ENCODE measurements at places on chromosomes 7 and 10.

DNA sequence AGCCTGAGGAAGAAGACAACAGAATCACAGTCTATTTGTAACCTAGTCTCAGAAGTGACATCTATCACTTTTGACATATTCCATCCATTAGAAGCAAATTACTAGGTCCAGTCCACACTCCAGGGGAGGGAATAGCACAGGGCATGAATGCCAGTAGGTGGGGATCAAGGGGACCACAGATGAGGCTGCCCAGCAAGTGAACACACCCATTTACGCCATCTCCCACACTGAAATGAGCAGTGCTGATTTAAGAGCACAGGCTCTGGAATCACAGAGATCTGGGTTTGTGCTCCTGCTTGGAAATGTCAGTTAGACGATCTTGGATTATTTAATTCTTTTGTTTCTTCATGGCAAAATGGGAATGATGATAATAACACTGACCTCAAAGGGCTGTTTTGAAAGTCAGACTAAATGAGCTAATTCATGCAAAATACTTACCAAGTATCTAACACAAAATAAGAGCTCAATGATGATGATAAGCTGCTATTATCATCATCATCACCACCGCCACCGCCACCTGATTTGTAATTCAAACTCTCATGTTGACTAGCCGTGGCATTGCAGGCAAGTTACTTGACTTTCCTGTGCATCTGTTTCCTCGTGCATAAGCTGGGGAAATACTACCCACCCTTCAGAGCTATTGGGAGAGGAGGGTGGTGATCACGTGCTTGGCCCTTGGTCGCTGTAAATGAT is 138.9 kb upstream of the KLF14 start:
- no peak for DNase-seq

DNA sequence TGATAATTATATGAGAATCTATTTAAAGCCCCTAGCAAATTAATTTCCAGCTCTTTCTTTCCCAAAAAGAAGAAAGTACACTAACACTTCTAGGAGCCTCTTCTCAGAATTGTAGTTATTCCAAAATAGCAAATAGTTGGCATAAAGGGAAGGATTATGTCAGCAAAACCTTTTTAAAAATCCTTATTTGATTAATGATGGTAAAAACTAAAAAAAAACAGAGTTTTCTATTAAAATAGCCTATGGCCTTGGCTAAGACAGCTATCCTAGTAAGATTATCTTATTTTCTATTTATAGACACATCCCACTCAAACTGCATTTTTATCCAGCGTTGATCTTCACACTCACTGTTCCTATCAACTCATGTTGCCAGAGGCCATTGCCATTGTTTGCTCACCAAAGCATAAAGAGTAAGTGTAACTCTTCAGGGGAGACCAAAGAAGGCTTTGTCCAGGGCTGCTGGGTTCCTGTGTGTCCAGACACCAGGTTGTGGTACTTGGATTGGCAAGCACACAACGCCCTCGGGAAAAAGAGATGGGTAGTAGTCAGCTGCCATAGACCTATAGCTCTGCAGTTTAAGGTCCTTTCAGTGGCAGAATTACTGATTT is 31.5 kb downstream of the ACTA2 start:
- no peak for DNase-seq

DNA sequence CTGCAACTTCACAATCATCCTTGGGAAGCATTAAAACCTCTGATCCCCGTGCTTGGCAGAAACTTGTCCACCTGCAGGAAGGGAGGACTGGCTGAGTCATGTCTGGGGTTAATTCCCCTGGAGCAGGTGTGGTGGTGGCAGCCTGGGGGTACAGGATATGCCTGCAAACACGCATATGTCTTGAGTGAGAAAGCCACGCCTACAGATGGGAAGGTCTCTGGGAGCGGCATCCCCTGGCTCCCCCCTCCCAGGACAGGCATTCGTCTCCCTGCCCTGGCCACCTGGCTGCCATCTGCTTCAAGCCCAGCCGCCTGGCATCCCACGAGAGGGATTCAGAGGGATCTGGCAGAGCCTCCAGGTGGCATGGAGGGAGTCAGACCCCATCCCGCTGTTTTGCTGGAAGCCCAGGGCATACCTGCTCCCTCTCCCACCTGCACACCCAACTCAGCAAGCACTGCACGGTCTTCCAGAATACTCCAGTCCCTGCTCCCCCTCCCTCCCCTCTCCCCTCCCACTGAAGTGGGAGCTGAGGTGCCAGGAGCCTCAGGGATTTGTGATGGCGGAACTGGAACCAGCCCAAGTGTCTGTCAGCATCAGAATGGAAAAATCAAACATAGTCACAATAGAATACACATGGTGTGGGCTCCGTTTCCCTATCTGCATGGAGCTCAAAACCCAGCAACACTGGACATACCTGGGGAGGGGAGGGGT is 61.0 kb downstream of the CAMK2B start:
- peak; percentile 61 for DNase-seq

- DNase-seq, result peak; percentile 56
Measured at GRCh38 chr10:119871881-119872609, 598 bp downstream of the MCMBP start.

GRCh38 chr10:23585666-23586065 is 146.8 kb downstream of the OTUD1 start:
- no peak for DNase-seq

- DNase-seq, result peak; percentile 88
Measured at GRCh38 chr7:2451171-2452073, 24.8 kb downstream of the GRIFIN start.

GRCh38 chr7:106887421-106887820 is 22.3 kb downstream of the PIK3CG start:
- DNase-seq, result no peak
